ENCODE measurements at places on chromosomes 5 and 9.

DNA sequence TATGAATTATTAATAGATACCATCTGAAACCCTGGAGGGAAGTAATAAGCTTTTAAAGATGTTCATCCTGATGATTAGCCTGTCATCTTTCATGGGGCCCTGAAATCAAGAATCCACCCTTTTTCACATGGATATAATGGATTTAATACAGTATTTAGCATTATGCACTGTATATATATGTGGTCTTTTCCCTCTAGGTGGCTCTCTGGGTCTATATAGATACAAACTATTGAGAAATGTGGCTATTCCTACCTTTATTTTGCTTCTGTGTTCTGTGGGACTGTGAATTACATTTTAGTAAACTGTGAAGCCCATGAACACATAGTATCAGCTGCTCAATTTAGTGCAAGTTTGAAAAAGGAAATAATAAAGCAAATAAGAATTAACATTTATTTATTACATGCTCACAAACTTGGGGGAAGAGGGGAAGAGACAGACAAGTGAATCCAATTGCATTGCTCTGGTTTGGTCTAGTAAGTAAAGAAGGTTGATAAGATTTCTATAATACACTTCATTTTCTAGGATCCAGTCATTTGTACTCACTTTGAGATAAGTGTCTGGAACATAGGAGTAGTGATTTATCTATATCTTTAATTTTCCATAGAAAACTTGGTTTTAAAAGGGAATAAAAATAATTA lies 112.2 kb downstream of the SCAMP1 start:
- no peak for DNase-seq

DNA sequence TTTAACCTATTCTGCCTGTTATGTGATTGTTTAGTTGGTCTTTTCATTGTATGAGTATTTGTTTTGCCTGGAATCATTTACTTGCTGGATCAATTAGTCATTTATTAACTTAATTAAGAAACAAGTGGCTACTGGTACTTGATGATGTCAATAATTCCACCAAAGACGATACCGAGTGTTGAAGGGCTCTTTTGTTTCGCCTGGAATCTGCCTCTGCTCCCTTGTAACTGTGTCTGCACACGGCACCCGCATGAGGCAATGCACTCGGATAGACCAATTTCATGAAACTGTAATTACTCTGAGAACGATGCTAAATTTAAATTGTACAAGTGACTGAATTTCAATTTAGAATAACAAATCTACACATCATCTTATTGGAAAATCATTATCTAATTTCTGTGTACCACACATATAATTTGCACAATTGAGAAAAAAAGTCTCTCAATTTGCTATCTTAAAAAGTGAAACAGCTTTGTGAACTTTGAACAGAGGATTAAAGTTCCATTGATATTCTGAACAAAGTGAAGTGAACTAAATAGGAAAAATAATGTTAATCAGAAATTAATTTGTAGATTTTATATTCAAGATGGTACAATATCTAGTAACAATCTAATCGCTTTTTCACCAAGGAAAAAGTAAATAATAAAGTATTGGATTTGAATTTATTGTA lies 143.2 kb downstream of the CTNND2 start:
- no peak for DNase-seq

- no peak for DNase-seq
Observed at GRCh38 chr5:169011009-169011408, 289.9 kb downstream of the SLIT3 start.

DNA sequence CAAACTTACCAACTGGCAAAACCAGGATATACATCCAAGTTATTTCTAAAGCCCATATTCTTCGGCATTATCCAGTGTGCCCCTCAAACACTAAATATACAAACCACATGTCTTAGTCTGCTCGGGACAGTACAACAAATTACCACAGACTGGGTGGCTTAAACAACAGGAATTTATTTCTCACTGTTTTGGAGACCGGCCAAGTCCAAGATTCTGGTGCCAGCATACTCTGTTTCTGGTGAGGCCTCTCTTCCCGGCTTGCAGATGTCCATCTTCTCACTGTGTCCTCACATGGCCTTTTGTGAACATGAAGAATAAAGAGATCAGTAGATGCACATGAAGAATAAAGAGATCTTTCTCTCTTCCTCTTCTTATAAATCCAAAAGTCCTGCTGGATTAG lies 12.9 kb upstream of the SLCO6A1 start:
- DNase-seq, result no peak

GRCh38 chr5:91090995-91091394 lies 292.1 kb downstream of the ARRDC3 start:
- DNase-seq, result no peak

DNA sequence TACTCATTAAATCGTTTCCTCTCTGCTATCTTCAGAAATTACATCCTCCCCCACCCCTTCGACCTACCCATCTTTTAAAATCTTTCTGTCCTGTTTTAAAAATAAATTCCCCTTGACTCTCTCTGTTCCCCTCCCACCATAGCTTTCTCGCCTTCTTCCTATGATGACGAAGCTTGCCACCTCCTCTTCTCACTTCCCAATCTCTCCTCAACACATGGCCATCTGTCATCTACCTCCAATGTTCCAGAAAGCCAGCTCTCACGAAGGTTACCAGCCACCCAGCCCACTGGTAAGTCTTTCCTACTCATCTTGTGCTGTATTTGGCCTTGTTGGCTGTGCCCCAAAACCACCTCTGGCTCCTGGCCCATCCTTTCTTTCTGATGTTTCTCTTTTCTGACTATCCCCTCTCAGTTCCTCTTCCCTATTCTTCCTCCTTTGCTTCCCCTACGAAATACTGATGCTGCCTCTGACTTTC lies 346.3 kb downstream of the ENC1 start:
- no peak for DNase-seq

GRCh38 chr9:37800631-37801286 lies at the start of gene DCAF10:
Gene DCAF10 (plus strand): TSS chr9:37800797. CDS start chr9:37800867, 70 bp downstream.
- DNase-seq, result peak; percentile 96

DNA sequence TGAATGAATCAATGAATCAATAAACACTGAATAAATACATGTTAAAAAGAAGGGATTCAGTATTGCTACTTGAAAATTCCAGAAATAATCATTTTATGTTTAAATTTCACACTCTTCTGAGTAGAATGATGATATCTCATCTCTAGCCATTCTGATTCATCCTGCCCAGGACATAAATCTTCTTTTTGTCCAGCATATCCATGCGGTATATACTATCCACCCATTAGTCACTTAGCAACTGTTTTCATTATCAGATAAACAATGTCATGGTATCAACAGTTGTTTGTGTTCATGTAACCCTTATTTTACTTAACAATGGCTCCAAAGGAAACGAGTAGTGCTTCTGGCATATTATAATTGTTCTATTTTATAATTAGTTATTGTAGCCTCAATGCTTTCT lies 432.4 kb upstream of the SMC2 start:
- no peak for DNase-seq

DNA sequence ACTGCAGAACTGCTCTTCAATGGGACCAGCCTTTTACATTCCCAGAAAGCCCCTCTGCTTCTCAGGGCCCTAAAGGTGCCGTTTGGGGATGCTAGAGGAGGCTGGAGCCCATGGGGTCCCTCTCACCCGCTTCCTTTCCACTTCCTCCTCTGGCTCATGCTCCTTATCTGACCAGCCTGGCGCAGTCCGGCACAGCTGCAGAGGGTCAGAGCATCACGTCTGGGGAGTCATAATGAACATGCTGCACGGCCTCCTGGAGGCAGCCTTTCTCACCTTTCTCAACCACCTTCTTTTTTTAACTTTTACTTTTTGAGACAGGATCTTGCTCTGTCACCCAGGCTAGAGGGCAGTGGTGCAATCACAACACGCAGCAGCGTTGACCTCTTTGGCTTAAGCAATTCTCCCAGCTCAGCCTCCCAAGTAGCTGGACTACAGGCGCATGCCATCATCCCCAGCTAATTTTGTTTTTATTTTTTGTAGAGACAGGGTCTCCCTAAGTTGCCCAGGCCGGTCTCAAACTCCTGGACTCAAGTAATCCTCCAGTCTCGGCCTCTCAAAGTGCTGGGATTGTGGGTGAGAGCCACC lies 15.1 kb upstream of the TCF7 start:
- no peak for DNase-seq

DNA sequence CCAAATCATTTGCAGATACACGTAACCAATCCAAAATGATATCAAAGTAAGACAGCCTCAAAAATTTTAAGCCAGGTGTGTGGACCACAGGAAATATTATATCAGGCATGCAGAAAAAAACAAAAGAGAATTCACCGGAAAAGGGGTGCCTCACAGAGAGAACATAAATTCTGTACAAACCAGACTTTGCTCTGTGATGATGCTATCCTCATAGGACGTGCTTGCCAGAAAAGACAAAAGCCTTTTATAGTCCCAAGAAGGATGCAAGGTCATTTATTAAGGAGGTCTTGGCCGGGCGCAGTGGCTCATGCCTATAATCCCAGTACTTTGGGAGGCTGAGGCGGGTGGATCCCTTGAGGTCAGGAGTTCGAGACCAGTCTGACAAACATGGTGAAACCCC lies 16.8 kb upstream of the ATP6V1G1 start:
- DNase-seq, result no peak

- no peak for DNase-seq
Observed at GRCh38 chr9:107276966-107277710, 5.9 kb upstream of the RAD23B start.

GRCh38 chr9:127155314-127155960 lies 33.0 kb upstream of the ANGPTL2 start:
- DNase-seq, result no peak

DNA sequence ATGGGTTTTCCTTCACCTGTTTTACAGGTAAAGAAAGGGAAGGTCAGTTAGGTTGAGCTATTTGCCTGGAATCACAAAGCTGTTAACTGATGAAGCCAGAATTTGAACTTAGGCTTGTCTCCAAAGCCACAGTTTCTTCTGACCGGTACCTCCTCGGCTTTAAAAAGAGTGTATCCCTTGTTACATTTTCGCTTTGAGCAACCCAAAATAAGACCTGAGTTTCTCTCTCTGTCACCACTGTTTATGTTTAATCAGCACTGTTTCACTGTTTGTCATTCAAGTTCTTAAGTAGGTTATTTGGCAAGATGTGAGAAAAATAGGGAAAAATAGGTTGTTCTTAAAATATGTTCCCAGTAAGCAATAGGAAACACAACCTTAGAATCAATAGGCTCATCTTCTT lies 84.6 kb downstream of the VCAN start:
- DNase-seq, result no peak

GRCh38 chr9:35679091-35679490 lies 5.4 kb downstream of the CA9 start:
- DNase-seq, result peak; percentile 46

GRCh38 chr5:180600554-180601041 lies 9.3 kb upstream of the SCGB3A1 start:
- DNase-seq, result peak; percentile 52

DNA sequence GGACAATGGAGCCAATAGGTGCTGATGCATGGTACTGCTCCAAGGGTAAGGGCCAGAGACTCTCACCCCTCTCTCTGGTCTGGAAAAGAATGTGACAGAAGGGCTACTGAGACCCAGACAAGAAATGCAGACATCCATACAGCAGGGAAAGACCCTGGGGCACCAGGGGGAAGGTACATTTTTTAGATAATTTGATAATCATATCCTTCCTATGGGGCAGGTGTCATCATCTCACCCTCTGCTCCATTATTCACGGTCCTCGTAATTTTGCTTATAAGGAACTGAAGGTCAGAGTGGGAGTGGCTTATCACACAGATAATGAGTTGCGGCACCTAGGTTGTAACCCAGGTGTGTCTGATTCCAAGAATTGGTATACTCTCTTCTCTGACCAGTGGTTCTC lies 90.0 kb downstream of the TRIM32 start:
- DNase-seq, result no peak

DNA sequence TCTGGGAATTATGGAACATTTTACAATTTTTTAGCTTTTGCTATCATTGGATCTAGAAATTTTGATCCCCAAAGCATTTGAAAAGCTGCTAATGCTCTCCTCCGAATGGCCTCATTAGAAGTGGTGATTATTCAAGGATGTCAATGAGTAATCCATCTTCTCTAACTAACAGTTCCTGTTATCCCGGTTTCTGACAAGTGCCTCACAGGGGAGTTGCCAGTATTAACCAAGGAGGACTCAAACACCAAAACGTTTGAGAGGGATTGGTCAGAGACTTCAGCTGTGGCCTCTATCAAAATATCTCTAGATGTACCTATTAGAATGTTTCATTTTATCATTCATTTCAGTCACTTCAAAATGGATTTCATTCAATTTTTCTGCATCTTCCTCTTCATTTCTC lies 208.3 kb upstream of the ITGA1 start:
- DNase-seq, result no peak

- no peak for DNase-seq
Observed at GRCh38 chr5:33588654-33589372, 148.0 kb downstream of the TARS1 start.

DNA sequence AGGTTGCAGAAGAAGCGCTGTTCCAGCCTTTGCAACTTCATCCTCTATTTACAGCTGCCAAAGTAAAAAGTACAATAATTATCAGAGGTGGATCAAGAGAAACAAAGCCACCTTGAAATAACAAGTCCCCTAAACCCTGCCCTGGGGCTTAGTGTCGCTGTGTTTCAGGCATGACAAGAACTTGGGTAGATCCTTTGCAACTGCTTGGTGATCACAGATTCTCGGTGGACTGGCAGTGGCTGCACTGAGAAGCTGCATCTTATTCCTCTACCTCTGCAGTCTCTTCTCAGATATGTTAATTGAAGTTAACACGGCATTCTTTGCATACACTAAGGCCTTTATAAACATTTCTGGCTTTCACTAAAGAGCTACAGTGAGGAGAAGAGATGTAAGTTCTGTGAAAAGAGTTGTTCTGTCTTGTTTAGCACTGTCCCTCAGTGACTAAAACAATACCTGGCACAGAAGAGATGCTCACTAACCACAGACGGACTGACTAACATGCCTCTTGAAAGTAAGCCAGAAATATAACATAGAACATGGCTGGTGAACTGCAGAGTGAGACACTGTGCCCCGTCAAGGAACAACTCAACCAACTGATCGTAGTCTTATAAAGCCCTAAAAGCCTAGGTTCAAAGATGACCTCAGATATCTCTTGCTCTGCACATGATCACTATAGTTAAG lies 144.2 kb downstream of the MLLT3 start:
- DNase-seq, result no peak

- no peak for DNase-seq
Observed at GRCh38 chr9:36717276-36717675, 144.6 kb downstream of the MELK start.

GRCh38 chr5:131983244-131983771 lies 28.1 kb downstream of the ACSL6 start:
- DNase-seq, result peak; percentile 47

- no peak for DNase-seq
Observed at GRCh38 chr5:61370506-61370905, 38.4 kb downstream of the ZSWIM6 start.
